ENCODE measurements at places on chromosomes 3 and 15.

DNA sequence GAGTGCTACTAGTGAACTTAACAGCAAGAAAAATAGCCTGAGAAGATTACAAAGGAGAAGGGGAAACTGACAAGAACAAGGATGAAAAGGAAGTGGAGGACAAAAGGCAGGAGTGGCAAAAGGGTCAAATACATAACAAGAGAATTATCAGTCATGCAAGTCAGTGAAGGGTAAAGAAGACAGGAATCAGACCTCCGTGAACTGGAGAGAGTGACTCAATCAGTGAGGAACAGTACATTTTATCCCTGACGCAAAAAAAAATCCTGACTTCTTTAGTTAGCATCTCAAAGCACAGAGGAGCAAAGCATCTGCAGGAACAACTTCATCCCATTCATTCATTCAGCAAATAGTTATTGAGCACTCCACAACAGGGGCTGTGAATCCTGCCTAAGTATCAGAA is 97.8 kb downstream of the SST start:
- no peak for DNase-seq

- DNase-seq = no peak
These were observed 70.7 kb upstream of the VEPH1 start for GRCh38 chr3:157573780-157574378.

- no peak for DNase-seq
These were observed 326.2 kb downstream of the CTNNB1 start for GRCh38 chr3:41525303-41526064.

GRCh38 chr15:70236341-70237086 is 138.8 kb upstream of the TLE3 start:
- DNase-seq = peak; percentile 62

- DNase-seq = no peak
These were observed 529.2 kb downstream of the EPHB1 start for GRCh38 chr3:135324301-135324700.

GRCh38 chr15:28929200-28929599 is 43.4 kb downstream of the APBA2 start:
- no peak for DNase-seq

- no peak for DNase-seq
These were observed 51.1 kb downstream of the BDH1 start for GRCh38 chr3:197504641-197505121.

- no peak for DNase-seq
These were observed 218.7 kb upstream of the ATP10A start for GRCh38 chr15:26081758-26082220.

- DNase-seq = peak; percentile 57
These were observed 69.7 kb upstream of the LRRFIP2 start for GRCh38 chr3:37243820-37244748.

GRCh38 chr3:144109944-144110343 is 138.3 kb downstream of the DIPK2A start:
- no peak for DNase-seq

DNA sequence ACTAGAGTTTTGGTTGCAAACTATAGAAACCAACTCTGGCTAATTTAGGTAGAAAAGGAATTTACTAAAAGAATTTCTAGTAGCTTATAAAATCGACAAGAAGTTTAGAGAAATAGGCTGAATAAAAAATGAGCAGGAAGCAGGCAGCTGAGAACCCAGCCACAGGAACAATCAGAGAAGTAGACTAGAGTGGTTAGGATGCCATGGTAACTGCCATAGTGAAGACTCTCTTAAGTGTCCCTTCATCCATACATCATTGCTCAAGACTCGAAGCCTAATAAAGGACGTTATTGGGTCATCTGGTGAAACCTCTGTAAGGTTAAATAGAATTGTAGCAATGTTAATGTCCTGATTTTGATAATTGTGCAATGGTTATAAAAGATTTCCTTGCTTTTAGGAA is 13.8 kb downstream of the AVEN start:
- no peak for DNase-seq

DNA sequence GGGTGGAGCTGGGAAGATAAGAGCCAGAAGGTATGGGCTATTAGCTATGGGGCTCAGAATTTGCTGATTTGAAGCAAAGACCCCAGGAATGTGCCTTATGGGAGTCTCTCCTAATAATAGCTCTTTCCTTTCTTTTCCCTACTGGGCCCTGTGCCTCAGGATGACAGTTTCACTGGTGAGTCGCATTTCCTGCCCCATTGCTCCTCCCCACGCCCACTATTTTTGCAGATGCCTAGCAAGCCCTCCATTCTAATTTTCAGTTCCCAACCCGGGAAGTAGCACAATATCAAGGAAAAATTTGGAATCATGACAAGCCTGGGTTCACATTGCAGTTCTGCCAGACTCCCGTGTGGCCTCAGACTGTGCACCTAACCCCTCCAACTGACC is 583 bp downstream of the IL17RE start:
- DNase-seq = no peak

DNA sequence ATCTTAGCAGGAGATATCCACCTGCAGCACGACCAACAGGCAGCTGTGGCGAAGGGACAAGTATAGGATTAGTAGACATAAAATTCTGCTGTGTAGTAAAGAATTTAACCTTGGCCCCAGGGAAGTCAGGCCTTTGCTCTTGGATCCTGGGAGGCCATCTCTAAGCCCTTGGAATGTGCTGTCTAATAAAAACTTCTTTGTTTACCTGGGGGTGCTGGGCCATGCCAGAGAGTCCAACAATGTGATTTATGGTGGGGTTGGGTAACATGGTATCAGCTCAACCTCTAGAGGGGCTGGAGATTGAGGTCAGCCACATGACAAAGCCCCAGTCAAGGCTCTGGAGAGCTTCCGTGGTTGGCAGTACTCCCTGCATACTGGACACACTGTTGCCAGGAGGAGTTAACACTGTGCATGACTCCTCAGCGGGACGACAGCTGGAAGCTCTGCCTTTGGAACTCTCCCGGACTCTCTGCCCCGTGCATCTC is 52.4 kb downstream of the HEG1 start:
- DNase-seq = no peak

GRCh38 chr3:171790898-171791691 is 19.2 kb downstream of the PLD1 start:
- DNase-seq = no peak

- peak; percentile 18 for DNase-seq
These were observed 50.9 kb downstream of the HCN4 start for GRCh38 chr15:73317651-73318462.

GRCh38 chr15:47961401-47962090 is 159.2 kb upstream of the SLC24A5 start:
- DNase-seq = peak; percentile 16

- DNase-seq = no peak
These were observed 449.3 kb upstream of the THRB start for GRCh38 chr3:24943961-24944360.

DNA sequence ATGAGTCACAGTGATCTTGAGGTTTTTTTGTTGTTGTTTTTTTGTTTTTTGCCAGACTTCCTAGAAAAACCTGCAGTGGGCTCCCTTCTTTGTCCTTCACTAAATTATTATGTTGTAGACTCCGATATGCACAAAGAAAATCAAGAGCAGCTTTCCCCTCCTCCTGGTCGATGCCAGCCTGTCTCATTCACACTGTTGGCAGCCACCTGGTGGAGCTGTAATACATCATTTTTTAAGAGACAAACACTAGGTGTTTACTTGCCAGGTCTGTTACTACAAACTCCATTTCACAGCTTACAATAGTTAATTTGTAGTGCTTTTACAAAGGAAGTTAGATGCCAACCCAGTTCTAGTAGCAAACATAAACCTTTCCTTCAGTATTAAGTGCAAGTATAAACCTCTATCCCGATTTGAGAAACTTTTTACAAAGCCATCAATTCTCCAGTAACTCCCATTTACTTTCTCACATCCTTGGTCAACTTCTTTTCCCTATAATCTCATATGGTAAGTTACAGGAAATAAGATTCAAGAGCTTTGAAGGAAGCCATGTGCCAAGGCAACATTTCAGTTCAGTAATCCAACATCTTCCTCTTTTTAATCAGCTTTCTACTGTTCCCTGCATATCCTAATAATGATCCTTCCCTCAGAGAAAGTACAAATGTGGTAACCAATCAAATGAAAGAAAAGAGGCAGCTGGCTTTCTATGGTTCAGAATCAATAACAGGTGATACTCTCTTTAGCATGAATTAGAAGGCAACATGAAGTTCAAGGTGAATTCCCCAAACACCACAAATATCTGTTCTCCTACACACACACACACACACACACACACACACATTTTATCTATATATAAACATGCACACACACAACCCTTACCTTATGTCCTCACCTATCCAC is 14.0 kb downstream of the AAGAB start:
- peak; percentile 59 for DNase-seq

GRCh38 chr3:54954022-54954421 is 26.2 kb upstream of the LRTM1 start:
- DNase-seq = no peak

GRCh38 chr3:145190138-145190537 is 970.8 kb downstream of the PLOD2 start:
- DNase-seq = no peak

GRCh38 chr3:10344147-10344943 is 23.4 kb upstream of the SEC13 start:
- peak; percentile 77 for DNase-seq

All from Peyer's patch (tissue), 4 donors.